ENCODE measurements at places on chromosomes 13 and 19.

DNA sequence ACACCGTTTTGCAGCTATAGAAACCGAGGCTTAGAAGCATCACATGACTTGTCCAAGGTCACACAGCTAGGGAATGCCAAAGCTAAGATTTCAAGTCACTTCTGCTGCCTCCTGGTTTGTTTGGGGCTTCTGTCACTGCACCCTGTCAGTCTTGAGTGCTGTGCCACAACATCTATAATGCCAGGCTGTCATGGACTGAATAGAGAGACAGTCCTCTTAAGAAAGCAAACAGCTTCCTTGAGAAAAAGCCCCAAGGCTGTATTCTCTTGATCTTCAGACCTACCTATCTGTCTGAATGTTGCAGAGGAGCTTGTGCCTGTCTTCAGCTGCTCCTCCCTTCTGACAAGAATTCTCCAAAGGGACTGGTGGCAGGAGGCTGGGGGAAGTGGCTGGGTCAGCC is 81.6 kb downstream of the OLFM4 start:
- DNase-seq: no peak

DNA sequence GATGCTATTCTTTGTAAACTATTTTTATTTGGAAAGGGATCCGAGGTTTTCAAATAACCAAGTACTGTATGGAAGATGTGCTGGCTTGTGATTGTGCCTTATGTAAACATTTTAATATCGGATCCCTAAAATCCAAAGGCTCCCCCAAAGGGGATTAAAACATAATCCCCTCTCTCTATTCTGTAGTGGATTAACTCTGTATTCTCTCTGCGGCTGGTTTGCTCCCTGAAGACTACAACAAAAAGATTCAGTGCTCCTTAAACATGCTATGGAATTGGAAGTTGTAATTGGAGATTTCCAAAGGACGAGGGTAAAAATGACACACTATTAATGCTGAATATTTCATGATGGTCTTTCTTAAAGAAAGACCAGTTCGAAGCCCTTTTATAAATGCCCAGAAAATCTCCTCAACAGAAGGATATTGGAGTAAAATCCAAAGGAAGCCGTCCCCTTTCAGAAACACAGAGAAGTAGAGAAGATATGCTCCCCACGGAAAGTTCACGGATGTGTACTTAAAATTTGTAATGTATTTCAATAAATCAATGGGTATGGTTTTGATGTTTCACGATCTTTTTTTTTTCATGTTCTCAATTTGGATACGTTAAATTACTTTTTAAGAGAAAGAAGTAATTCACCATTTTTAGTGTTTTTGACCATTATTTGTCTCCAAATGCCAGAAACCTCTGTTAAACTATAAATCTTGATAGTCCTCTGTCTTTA is 6.5 kb downstream of the MAB21L1 start:
- DNase-seq: no peak

- DNase-seq: no peak
Observed at GRCh38 chr13:40059540-40060232, 404.2 kb downstream of the COG6 start.

- DNase-seq: no peak
Observed at GRCh38 chr13:50200569-50200968, 185.3 kb downstream of the KCNRG start.

- DNase-seq: no peak
Observed at GRCh38 chr13:104614361-104615145, 1548.3 kb upstream of the SLC10A2 start.

DNA sequence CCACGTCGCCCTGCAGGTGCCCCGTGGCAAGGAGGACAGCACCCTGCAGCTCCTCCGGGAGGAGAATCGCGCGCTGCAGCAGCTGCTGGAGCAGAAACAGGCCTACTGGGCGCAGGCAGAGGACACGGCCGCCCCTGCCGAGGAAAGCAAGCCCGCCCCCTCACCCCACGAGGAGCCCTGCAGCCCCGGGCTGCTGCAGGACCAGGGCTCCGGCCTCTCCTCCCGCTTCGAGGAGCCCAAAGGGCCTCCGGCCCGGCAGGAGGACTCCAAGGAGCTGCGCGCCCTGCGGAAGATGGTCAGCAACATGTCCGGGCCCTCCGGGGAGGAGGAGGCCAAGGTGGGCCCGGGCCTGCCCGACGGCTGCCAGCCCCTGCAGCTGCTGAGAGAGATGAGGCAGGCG is 11.6 kb downstream of the CBY2 start:
- DNase-seq: no peak

- no peak for DNase-seq
Observed at GRCh38 chr19:30446850-30447552, 74.8 kb downstream of the ZNF536 start.

DNA sequence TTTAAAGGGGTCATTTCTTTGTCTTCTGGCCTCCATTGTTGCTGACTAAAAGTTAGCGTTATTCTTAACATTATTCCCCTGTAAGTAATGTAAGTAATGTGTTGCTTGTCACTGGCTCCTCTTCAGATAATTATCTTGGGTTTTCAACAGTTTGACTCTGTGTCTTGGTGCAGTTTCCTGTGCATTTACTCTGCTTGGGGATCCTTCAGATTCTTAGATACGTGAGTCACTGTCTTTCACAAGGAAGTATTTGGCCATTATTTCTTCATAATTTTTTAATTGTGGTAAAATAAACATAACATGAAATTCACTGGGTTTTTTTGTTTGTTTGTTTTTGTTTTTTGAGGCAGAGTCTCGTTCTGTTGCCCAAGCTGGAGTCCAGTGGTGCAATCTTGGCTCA is 13.5 kb upstream of the OR7D2 start:
- no peak for DNase-seq

DNA sequence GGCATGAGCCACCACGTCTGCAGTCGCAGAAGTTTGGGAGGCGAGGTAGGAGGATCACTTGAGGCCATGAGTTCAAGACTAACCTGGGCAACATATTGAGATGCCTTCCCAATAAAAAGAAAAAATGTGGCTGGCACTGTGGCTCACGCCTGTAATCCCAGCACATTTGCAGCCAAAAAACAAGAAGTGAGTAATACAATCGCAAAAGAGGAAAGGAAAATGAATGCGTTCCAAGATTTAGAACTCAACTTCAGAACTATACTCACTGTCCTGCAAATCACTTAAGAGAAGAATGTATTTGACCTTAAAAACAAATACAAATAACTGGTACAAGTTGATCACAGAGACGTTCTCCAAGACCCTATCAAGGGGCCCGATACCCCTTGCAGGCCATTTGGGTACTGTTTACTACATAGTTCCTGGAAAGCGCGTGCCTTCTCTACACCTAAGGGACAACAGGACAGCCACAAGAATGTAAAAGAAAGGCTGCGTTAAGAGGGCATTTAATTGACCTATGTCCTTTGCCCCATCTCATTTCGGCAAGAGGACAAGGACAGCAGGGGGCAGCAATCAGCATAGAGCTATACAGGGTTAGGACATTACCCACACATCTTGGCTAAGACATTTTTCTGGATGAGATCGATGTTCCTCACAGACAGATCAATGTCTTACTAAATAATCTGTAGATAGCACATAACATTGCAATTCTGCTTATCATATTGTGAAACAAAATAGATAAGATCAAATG is 41.3 kb downstream of the FLT3 start:
- no peak for DNase-seq

DNA sequence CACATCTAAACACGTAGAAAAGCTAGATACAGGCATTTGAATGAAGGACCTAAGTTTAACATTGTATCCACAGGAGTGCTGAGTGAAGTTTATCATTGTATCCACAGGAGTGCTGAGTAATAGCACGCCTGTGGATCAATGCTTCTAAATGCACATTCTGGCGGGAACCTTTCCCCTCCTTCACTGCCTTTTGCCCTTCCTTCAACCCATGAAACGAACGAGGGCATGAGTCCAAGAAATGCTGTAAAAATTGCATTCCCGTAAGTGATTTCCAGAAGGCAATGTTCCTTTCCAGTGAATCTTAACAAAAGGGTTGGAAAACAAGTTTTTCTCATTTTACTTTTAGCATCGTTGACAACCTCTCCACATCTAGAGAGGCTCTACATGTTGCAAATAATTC is 88.1 kb downstream of the ZDHHC20 start:
- DNase-seq: no peak

DNA sequence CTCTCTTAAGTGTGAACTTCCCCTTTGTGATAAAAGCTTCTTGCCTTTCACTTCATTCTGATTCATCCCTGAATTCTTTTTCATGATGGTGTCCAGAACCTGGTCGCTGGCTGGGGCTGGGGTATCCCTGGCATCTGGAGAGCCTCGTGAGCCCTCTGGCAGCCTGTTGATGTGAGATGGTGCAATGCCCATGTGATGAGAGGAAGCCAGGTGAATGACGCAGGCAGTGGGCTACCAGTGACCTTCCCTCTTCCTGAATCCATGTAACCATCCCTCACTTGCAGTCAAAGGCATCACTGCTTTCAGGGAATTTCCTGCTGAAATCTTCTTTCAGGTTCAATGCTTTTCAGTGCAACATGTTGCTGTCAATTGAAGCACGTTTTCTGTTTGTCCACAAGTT is 158.6 kb upstream of the SLC10A2 start:
- no peak for DNase-seq

DNA sequence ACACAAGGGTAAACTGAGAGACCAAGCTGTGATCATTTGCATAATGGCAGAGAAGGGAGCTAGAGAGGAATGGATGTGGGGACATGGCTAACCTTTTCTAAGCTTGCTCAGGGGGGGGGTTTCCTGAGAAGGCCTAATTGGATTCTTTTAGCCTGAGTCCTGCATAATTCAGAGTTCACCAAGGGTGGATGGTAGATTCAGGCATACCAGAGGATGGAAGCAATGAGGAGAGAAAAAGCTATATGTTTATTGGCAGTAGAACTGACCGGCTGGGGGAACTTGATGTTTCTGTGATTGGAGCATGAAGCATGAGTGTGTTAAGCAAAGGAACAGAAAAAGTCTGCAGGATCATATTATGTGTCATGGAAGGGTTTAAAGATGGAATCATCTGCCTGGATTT is 65.9 kb upstream of the KLF12 start:
- no peak for DNase-seq
